ENCODE measurements at places on chromosomes 4 and X.

GRCh38 chr4:114180481-114180880 lies 201.0 kb upstream of the ARSJ start:
- peak; percentile 13 for DNase-seq

GRCh38 chr4:164177753-164178152 lies 576.2 kb upstream of the SMIM31 start:
- no peak for DNase-seq

- DNase-seq = no peak
Measured at GRCh38 chrX:96382018-96382417, 302.6 kb upstream of the DIAPH2 start.

GRCh38 chr4:8171984-8172924 lies 13.6 kb upstream of the ABLIM2 start:
- no peak for DNase-seq

DNA sequence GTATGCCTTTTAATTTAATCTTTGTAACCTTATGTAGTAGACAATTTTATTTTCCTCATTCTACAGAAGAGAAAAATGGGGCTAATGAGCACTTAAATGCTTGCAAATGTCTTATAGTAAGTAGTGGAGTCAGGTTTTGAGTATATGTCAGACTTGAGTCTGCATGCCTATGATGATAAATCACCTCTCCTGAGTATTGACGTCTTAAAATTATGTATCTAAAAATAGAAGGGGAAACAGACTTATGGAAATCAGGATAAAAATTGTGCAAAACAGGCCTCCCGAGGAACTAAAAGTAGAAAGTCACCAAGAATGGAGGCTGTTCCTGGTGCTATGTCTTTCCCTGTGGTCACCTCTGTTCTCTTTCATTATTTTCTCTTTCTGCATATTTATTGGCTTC lies 92.7 kb downstream of the STIM2 start:
- DNase-seq = no peak

DNA sequence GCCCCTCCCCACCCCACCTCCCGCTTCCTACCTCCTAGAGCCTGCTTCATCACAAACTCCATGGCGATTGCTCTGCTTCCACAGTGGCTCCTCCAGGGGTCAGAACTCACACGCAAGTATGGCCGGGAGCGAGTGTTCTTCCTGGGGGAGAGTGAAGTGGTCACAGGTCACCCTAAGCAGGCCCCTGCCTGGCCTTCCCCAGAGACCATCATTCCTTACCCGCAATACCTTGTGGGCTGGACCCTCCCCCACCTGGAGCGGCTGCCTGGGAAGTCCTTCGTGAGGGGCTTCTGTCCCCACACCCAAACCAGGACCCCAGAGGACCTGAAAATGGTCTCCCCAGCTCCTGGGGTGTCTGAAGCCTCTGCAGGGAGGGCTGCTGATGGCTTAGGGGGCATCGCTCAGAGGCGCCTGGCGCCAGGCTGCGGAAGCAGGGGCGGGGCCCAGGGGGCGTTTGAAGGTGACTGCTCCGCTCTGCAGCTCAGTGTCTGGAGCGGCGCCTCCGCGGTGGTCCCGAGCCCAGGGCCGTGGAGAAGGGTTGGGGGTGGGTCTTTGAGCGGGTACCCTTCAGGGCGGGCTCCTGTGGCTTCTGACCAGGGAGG lies 1.4 kb downstream of the CPLX1 start:
- no peak for DNase-seq

DNA sequence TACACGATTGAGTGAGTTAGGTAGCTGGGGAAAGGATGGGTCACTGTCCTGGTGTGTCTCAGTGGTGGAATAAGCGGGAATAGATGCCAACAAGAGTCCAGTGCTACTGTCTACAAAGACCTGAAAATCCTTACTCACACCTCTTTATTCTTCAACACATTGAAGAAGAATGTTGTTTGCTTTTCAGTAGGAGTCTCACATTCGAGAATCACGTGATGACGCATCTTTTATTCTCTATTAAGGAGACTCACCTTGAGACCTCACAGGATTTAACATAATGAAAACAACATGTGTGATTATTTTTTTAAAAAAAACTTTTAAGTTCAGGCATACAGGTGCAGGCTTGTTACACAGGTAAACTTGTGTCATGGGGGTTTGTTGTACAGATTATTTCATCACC lies 75.2 kb downstream of the CD38 start:
- no peak for DNase-seq

- DNase-seq = no peak
Measured at GRCh38 chrX:105635794-105636193, 186.5 kb upstream of the NRK start.

DNA sequence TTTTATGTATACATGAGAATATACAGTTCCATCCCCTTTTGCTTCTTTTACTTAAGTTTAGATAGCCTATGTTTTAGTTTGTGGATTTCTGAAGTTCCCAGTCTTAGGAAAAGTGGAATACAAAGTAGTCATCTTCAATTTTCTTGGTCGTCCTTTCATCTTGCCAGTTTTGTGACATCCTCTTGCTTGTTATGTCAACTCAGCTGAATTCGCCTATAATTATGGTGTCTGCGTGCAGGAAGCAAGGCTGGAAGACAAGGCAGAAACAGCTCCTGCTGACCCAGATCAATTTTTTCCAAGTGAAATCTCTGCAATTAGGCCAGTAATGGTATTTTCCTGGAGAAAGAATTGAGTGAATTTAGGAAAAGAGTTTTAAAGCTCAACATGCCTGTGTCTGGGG lies 28.1 kb upstream of the NYX start:
- DNase-seq = no peak

DNA sequence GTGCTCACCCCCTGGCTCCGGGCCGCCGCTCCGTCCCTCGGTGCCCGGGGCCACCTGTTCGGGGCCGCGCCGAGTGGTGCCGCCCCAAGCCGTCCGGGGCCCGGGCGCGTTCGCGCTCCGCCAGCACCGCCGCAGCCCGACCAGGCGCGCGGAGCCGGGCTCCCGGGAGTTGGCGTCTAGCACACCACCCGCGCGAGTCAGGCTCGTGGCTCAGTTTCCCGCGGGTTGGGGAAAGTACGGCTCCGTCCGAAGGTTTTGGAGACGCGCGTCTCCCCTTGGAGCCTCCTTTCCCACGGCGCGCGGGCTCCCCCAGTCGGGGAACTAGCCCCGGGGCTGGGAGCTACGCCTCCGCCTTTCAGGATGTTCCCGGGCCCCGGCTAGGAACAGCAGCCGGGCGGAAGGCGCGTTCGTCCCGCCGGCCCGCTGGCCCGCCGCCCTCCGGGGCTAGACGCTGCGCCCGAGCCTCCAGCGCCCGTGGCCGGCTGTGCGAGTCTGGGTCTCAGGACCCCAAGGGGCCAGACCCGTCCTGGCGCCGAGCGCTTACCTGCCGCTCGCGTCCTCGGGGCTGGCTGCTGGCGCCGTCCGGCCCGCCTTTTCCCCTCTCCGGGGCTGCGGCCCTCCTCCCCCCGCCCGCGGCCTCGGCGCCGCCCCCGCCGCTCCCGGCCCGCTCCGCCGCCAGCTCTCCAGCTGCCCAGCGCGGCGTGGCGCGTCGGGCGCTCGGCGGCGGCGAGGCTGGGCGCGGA lies at the start of gene ADGRG2:
Gene ADGRG2, minus strand, starts transcription at position 571 of the 743 bp plus-strand sequence. CDS start 53,634 bp downstream, outside the sequence.
- no peak for DNase-seq

GRCh38 chrX:103464774-103465117 lies 54.5 kb downstream of the RAB40A start:
- peak; percentile 70 for DNase-seq

DNA sequence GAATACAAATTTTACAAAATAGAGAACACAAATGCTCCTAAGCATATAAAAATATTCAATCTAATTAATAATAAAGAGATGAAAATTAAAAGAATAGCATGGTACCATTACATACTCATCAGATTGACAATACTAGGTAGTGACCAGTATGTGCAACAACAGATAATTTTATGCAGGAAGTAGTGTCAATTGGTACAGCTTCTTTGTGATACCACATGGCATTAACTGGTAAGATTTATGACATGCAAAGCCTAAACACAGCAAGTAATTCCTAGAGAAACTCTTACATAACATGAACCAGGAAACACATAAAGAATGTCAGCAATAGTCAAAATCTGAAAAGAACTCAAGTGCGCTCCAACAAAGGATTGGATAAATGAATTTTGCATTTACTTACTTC lies 26.3 kb downstream of the CXCL2 start:
- no peak for DNase-seq

- no peak for DNase-seq
Measured at GRCh38 chr4:81452452-81453006, 19.2 kb downstream of the RASGEF1B start.

GRCh38 chr4:82780170-82780751 lies 18.3 kb downstream of the SCD5 start:
- DNase-seq = no peak

GRCh38 chr4:108601106-108601505 lies 19.3 kb upstream of the RPL34 start:
- no peak for DNase-seq

- peak; percentile 1 for DNase-seq
Measured at GRCh38 chrX:13254076-13254785, 65.6 kb downstream of the ATXN3L start.

DNA sequence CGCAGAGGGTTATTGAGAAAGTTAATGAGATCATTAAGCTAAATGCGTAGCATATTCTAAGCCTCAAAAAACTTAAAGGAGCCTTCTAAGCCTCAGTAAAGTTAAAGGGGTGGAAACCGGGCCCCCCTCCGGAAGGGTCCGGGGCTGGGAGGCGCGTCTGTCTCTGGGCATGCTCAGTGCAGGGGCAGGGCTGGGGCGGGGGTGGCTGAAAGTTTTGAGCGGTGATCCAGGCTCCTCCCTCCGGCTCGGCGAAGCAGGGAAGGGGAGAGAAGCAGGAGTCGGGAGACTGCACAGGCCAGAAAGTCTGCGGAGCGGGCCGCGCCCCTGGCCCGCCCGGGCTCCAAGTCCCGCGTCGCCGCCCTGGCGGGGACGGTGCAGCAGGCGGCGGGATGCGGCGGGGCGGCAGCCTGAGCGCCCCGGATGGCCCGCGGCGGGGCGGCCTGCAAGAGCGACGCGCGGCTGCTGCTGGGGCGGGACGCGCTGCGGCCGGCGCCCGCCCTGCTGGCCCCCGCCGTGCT lies at the start of gene EVC:
Gene EVC, plus strand, starts transcription at position 241 of the 518 bp plus-strand sequence. Its CDS starts 180 bp downstream, at position 421.
- peak; percentile 5 for DNase-seq

DNA sequence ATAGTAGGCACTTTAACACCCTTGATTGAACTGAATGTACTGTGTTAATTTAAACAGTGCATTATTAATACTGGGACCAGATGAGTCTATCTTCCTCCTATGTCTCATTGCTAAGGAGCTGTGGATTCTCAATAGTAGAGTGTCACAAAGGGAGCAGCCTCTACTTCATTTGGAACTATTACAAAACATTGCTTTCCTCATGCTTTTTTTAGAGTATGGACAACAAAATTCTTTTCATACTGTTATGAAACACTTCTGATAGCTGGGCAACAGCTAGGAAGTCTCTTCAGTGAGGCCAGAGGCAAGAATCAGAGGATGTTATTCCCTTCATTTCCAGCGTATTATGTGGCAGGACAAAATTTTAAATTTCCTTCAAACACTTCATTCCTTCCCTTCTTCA lies 160.8 kb downstream of the FBXO8 start:
- no peak for DNase-seq

DNA sequence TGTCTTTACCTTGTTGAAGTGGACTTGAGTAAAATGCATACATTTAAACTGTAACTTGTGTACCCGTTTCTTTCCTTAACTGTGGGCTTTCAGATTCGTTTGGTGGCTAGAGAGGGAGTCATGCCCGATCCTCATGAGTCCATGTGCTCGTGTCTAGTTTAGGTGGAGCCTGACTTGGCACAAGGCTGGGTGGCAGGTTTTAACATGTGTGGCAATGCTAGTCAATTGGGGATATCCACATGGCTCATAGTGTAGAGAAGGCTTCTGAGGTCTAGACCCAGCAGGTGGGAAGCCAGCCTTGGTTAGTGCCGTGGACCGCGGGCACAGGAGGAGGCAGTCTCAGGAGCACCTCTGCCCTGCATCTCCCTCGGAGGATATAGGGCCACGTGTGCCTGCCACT lies 48.5 kb upstream of the CLCN4 start:
- DNase-seq = no peak

DNA sequence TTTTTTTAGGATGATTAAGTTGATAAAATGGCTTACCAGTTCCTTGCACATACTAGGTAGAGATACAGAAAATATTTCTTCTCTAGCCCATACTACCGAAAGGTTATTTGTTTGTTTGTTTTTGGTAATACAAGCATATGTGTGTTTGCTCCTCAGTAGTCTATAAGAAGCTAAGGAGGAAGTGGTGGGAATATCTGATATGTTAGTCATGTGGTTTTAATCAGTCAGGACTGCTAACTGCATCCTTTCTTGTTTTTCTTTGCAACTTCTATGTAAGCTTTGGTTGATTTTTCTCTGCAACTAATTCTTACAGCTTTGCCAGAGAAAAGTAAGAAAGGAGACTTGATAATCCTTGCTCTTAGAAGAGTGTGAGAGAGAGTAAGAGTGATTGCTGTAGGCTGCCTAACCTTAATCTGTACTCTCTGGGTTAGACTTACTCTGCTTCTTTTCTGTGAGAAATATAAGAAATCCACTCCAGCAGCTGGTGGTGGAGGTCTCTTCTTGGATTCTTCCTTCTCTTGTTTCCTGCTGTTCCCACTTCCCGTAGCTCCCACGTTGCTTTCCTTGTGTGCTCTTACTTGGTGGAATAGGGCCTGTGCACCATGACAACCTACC lies 28.3 kb downstream of the SEPTIN11 start:
- DNase-seq = no peak

- DNase-seq = no peak
Measured at GRCh38 chr4:154073107-154073822, 284.4 kb upstream of the SFRP2 start.

DNA sequence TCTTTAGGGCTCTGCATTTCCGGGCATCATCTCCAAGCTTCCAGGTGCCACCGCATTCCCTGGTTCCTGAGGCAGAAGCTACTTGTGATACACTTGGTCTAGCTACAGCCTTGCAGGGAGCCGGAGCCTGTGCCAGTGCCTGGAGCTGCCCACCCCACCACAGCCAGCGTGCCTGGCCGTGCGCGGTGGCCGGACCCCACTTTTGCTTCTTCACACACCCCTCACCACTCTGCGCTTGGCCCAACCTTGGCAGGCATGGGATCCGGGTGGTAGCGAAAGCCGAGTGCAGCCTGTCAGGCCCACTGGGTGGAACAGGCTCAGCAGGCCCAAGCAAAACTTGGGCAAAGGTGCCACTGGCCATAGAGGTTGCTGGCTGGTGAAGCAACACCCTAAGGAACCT lies 823.7 kb downstream of the GLUD2 start:
- DNase-seq = no peak

GRCh38 chr4:147340111-147340510 lies 140.8 kb upstream of the EDNRA start:
- DNase-seq = no peak

GRCh38 chr4:55547466-55547770 lies 709 bp upstream of the CLOCK start:
- DNase-seq = no peak

DNA sequence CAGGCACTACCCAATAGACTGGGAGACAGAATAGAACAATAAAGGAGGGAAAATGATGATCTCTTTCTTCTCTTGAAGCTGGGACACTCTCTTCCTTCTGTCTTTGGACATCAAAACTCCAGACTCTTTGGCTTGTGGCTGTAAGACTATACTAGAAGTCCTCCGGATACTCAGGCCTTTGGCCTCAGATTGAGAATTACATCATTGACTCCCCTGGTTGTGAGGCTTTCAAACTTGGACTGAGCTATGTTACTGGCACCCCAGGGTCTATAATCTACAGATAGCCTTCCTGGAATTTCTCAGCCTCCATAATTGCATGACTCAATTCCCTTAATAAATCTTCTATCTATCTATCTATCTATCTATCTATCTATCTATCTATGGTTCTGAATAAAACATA lies 294.2 kb upstream of the CT83 start:
- DNase-seq = no peak

- DNase-seq = peak; percentile 55
Measured at GRCh38 chr4:128574706-128575105, 234.8 kb upstream of the JADE1 start.

- no peak for DNase-seq
Measured at GRCh38 chrX:69229436-69229835, 64.2 kb upstream of the PJA1 start.

Measured in CD4-positive, alpha-beta T cell treated with Interleukin-2 at 100 ng/mL for 4 hours (primary cell).